ENCODE measurements at places on chromosomes 5 and 9. TPM values are rescaled to one million over a fixed set of nuclear protein-coding genes. Genes with fewer than 3 reads are reported as not detected.

Gene PLCXD3
- 0.04 TPM for polyA plus RNA-seq

Gene WNK2
- 14.1 TPM for polyA plus RNA-seq

Gene SEMA5A
- 31.7 TPM for polyA plus RNA-seq

Gene ABO
- polyA plus RNA-seq: 2.1 TPM

Gene PCDHB5
- polyA plus RNA-seq: 3.9 TPM

Gene NR2F1
- 6.6 TPM for polyA plus RNA-seq

GRCh38 chr9:36137392-36138004 is 965 bp downstream of the GLIPR2 start:
- DNase-seq: peak; percentile 62

- no peak for DNase-seq
Measured at GRCh38 chr5:142109331-142110045, 909 bp downstream of the NDFIP1 start.

- DNase-seq: no peak
Measured at GRCh38 chr5:133478199-133478985, 133.9 kb downstream of the FSTL4 start.

- DNase-seq: no peak
Measured at GRCh38 chr5:148425808-148426207, 42.0 kb downstream of the FBXO38 start.

DNA sequence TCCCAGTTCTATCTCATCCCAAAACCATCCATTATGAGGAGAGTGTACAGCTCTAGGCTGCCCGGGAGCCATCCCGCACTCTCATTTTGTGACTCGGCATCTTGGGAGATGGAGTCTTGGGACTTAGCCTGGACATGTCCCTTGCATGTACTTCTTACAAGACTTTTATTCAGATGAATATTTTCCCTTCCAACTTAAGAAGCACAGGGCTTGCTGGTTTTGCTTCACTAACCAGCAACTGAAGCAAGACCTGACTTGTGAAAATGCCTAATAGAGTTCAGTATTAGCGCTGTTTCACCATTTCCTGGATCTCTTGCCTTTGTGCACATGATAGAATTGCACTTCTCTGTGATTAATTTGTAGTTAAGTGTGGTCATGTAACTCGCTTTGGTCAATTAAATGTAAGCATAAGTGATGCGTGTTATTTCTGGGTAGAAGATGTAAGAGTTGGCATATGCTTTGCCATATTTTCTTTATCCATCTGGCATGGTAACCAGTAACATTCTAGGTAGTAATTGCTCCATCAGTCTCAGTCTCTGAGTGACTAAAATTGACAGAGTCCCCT is 55.8 kb downstream of the PDCD1LG2 start:
- no peak for DNase-seq

- DNase-seq: no peak
Measured at GRCh38 chr5:139266236-139266635, 27.3 kb upstream of the MATR3 start.

GRCh38 chr9:93049491-93049890 is 9.0 kb upstream of the SUSD3 start:
- no peak for DNase-seq

GRCh38 chr9:73183917-73184861 is 32.5 kb downstream of the ANXA1 start:
- DNase-seq: peak; percentile 50

- DNase-seq: peak; percentile 72
Measured at GRCh38 chr9:90095682-90096081, 490.9 kb downstream of the GADD45G start.

- DNase-seq: no peak
Measured at GRCh38 chr5:142796492-142797109, 26.4 kb downstream of the ARHGAP26 start.

DNA sequence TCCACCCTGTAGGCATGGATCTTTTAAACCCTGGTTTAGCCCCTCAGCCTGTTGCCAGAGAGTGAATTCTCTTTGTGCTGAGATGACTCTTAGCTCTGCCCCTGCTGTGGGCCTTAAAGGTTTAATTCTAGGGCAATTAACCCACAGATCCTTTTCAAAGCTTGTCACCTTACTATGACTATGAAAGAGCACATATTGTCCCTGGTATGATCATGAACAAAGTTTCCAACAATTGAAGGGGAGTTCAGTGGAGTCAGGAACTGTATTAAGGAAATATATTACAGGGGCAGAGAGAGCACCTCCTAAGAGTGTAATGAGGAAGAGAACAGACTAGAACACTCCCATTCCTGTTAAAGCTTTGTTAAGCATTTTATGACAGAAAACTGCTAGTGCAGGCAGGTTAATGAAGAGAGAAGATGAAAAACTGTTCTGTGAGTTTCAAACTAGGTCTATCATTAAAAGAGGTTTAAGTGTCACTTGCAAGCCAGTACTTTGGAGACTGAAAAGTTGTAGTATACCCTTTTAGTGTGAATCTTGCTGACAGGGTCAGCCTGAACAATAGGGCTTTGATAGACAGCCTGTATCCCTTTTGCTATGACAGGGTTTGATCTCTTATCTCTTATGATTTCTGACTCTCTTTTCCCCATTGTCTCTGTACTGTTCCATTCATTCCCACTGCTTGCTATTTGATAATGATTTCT is 104.2 kb upstream of the ELL2 start:
- DNase-seq: no peak

DNA sequence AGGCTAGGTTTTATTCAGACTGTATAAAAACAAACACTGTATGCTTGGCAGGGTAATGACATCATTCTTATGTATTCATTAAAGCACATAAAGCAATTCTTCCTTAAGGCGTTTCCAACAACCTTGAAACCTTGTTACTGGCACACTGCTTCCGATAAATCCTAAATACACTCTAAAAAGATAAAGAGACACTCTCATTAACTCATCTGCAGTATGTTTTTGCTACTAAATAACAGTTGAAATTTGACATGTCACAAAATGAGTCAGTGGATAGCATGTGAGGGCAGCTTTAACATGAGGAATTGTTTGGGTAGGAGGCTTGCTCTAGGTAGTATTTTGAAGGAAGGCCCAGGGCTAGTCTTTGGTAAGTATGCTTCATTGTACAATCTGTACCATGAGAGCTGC is 13.7 kb downstream of the YIPF5 start:
- DNase-seq: no peak

GRCh38 chr9:14097666-14098415 is 216.1 kb downstream of the NFIB start:
- peak; percentile 56 for DNase-seq

- DNase-seq: no peak
Measured at GRCh38 chr5:144944936-144945335, 774.3 kb downstream of the KCTD16 start.

DNA sequence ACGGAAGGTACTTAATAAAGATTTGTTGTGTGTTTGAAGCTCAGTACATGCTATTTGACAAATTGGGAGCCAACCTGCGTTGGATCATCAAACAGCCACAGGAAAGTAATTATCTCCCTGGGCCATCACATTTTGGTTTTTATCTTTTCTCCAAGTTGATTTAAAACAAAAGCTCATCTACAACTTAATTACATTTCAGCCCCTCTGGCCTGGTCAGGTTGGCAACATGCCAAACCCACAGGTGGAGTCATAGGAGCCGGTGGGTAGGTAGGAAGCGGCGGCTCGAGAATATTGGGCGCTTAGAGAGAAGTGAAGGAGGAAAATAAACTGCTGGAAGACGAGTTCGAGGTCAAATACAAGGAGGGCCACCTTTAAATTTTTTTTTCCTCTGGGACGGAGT is 64.9 kb upstream of the FANCC start:
- no peak for DNase-seq
